ENCODE measurements at places on chromosomes 5 and 9.

GRCh38 chr5:54309276-54309675 lies 1.1 kb downstream of the ARL15 start:
- DNase-seq = peak; percentile 22

GRCh38 chr5:87777877-87778276 lies 365.1 kb upstream of the CCNH start:
- DNase-seq = no peak

- no peak for DNase-seq
Observed at GRCh38 chr5:168006456-168007130, 284.9 kb upstream of the WWC1 start.

- peak; percentile 16 for DNase-seq
Observed at GRCh38 chr9:12718482-12719026, 25.4 kb downstream of the TYRP1 start.

DNA sequence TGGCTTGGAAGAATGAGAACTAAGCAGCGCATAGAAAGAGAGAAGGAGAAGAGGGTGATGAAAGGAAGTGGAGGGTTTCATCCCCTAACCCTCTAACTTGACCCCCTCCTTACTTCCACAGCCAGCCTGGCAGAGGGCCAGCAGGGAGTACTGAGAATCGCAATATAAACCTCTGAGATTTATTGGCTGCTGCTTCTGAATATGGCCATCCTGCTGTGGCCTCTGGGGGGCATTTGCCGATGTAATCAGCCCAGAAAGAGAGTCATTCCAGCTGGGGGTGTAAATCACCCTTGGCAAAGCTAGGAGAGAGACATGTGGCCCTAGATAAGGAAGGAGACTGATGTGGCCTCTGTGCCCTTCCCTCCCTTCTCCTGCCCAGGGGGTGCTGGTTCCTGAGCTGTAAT lies 960 bp upstream of the GFRA3 start:
- DNase-seq = peak; percentile 70

- no peak for DNase-seq
Observed at GRCh38 chr9:35700031-35700430, 10.3 kb upstream of the TPM2 start.

DNA sequence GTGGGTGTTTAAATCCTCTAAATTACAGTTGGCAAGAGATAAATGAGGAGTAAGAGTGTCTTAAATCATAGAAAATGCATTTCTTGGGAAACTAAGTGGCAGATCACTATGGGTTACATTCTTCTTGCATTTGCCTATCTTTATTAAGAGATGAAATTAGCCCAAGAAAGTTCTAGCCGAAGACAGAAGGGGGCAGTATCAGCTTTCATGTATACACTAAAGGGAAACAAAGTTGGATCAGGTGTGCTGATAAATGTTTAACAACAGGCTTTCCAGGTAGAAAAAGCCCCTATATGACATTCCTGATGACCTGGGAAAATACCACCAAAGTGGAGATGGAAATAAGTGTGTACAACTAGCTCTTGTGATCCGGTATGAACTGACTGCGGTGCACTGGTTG lies 81.9 kb upstream of the TLR4 start:
- no peak for DNase-seq

GRCh38 chr5:94998670-94999069 lies 286.2 kb downstream of the MCTP1 start:
- no peak for DNase-seq

DNA sequence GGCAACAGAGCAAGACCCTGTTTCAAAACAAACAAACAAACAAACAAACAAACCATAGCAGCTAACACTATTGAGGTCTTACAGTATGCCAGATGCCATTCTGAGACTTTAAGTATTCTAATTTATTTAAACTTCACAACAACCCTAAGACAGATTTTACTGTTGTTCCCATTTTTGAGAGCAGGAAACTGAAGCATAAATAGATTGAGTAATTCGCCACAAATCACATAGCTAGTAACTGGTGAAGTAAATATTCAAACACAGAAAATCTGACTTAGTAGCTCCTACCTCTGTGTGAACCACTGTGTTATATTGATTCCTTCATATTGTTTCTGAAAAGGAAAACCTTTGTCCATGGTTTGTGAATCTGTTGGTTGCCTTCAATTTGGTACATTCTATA lies 98.4 kb downstream of the UNC13B start:
- no peak for DNase-seq

DNA sequence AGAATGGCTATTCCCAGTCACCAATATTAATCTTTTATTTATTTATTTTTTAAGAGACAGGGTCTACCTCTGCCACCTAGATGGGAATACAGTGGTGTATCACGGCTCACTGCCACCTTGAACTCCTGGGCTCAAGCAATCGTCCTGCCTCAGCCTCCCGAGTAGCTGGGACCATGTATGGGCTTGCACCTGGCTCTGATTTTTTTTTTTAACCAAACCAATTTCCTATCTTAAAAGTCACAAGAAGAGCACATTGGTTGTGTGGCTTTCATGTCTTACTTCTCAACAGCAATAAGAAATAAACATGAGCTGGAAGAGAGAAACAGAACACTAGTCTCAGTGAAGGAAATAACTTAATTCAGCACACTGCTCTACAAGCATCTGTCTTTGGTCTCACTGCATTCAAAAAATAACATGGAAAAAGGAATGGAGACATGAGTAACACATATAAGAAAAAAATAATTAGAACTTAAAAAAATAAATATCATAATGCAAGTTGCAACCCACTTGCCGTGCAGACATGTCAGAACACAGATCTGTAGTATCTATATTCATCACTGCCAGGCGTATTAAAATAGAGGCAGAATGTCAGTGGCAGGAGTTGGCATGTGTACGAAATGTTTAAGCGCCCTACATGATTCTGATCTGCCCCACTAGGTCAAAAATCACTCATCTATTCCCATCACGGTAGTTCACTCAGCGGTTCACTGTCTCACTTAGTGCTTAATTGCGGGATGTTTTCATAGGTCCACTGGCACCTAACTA lies 66.4 kb downstream of the EFNA5 start:
- no peak for DNase-seq

DNA sequence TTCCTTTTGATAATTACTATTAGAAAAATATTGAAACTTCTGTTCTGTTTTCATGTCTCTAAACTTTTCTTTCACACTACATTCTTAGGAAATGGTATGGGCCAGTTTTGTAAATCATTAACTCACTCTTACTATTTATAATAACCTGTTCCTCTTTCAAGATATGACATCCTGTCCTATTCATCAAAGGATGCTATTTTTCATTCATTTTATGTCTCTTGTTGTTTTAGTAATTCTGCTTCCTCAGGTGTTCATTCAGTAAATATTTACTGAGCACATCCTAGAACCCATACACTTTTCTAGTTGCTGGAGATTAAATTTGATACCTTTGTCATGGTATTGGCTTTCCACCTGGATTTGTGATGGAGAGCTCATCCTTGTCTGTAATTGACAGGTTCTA lies 58.0 kb downstream of the GDA start:
- DNase-seq = no peak

DNA sequence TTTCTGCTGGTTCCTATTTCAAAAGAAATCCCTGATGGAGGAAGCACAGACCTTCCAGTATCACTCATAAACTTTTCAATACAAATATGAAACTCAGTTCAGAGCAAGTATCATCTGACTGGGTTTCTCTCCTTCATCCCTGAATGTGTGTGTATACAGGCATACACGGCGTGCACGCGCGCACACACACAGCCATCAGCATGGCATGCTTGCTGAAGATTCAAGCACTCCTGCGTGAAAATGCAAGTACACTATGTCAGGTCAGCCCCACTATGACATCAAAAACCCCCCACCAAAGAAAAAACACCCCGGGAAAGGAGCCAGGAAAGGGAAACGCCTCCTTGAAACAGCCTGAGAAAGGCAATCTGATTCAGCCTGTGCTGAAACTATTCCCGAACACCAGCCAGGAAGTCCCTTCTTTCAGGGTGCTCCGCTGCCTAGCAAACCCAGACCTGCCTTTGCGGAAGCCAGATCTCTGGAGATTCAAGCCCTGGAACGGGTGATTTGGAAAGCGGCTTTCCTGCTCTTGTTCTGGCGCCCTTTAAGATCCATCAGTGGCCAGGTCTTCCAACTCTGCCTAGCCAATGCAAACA lies 831 bp downstream of the KLHL3 start:
- DNase-seq = peak; percentile 53

DNA sequence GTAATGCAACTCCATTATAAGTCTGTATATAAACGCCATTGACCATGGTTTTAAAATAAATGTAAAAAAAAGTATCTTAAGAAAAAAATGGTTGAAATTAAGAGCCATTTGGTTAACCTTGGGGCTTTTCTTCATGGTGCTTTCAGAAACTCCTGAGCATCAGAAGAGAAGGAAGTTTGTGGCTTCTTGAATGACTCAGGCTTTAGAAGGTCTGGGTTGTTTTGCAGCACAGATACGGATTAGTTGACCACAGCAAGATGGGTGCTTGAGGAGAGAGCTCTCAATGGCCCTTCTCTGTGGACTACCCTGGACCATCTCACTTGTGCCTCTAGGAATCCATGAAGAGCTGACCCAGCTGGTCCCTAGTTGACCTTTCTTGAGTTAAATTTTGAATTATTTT lies 189.5 kb downstream of the TMEM38B start:
- no peak for DNase-seq

Measured in SK-N-DZ (cell line).